ENCODE measurements at places on chromosomes 11 and 22. TPM values are rescaled to one million over a fixed set of nuclear protein-coding genes. Genes with fewer than 3 reads are reported as not detected.

EMID1 gene
- not detected for total RNA-seq

GRCh38 chr22:37427135-37427710 lies at the start of gene ELFN2:
Gene ELFN2 (minus strand): TSS chr22:37427479. CDS start chr22:37375534, 51,945 bp downstream.
- no peak for DNase-seq

DNA sequence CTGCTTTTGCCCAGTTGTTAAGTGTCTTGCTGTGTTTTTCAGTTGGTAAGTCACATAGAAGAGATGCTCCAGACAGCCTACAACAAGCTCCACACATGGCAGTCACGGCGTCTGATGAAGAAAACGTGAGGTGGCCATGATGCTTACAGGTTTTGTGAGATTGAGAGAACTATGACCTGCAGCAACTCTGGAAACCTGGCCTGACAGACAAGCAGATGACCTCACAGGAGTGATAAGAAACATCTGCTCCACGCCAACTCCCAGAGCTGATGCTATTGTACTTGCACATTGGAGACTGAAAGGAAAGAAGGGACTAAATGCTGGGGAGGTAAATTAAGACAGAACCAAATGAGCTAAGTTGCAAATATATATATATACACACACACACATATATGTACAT lies 28.6 kb upstream of the LDHA start:
- DNase-seq: no peak

DNA sequence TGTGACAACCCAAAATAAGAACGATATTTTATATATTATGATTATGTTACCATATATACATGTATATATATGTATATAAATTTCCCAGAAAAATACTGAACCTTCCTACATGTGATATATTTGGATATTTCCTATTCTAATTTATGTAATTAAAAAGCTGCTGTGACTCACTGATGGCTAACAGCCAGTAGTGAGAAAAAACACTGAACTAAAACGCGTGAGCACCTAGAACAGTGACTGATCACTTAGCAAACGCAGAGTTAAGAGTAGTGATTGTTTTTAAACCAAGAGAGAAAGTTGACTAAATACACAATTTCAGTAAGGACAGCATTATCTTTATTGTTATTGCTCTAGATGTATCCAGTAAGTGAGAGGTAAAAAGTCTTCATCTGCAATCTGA lies 213.8 kb downstream of the TMEM135 start:
- DNase-seq: no peak

DNA sequence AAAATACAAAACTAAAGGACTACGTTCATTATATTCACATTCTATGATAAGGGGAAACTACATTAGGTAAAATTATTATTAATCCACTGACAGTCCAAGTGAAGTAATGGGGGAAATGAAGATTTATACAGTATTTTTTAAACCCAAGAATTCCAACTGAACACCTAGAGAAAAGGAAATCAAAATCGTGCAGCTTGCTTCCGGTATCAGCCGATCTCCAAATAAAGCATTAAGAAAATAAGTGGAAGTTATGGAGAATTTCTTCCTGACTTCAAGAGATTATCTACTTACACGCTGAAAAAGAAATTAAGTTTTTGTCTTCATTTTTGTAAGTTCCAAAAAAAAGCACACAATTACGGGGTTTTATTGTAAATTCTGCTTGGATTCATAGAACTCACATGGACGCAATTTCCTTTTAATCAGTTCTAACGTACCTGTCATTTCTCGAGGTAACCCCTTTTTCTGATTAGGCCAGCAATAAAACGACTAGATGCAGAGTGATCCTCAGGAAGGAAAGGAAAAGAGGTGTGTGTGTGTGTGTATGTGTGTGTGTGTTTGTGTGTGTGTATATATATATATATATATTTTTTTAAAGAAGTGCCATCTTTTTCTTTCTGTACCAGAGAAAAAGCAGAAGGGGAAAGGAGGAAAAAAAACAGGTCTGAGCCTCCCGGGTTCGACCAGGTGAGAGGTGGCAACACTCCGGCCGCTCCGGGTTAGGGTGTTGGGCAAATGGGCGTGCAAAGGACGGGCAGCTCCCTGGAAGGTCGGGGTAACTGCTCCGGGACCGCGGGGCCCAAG lies 1.1 kb downstream of the ZBTB44 start:
- DNase-seq: no peak

Data from activated CD8-positive, alpha-beta T cell treated with anti-CD3 and anti-CD28 coated beads, Interleukin-2, amount 10 ng/mL, durations not matched to agents 7 days and 5 days (primary cell).